ENCODE measurements at places on chromosomes 13 and 19. TPM values are rescaled to one million over a fixed set of nuclear protein-coding genes. Genes with fewer than 3 reads are reported as not detected.

DNA sequence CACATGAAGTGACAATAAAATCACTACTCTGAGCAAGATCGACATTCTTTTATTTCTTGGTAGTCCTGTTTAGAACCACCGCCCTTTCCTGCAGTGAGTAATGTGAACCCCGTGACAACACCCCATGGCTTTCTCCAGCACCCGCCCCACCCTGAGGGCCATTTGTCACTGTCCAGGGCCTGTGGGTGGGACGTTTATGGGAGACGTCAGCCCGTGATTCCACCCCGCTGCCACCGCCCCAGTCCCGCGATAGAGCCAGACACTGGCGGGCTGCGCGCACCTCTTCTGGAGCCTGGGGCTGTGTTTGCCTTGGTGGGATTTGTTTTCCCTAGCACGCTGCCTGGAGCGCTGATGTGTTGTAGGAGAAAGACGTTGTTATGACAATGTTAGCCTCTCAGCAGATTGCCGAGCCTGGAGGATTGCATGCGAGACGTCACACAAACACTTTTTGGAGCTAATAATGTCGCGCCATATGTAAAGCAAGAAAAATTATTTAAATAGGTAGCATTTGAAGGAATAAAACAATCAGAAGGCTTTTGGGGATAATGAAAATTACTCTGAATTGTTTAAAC is 263.7 kb downstream of the TEX29 start:
- DNase-seq: no peak

DNA sequence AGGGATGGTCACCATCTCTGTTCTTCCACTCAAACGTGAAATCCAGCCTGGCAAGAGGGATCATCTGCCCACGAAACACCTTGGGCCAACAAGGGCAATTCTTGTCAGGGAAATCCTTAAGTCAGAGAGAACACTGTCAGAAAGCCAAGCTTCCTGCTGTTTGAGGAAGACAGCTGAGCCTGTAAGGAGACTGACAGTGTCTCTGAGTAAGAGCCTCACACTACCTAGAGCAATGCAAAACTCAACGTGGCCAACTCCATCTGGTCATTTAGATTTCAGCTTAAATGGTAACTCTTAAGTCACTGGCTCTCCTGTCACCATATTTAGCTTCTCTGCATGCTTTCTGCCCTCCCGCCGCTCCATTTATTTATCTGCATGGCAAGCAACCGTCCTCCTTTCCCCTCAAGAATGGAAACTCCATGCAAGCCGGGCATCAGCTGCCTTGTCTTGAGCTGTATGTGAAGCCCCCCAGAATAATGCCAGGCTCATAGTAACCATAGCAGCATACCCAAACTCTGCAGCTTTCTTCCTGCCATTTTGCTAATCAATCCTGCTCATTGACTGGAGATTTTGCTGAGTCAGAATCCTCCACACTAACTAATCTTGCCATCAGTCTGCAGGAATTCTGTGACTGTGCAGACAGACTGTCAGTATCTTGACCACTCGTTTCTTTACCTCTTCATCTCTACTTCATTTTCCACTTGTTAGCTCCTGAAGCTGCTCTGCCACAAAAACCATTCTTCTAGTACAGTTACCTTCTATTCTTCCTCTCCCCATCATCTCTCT is 159.8 kb downstream of the IRS2 start:
- DNase-seq: no peak

DNA sequence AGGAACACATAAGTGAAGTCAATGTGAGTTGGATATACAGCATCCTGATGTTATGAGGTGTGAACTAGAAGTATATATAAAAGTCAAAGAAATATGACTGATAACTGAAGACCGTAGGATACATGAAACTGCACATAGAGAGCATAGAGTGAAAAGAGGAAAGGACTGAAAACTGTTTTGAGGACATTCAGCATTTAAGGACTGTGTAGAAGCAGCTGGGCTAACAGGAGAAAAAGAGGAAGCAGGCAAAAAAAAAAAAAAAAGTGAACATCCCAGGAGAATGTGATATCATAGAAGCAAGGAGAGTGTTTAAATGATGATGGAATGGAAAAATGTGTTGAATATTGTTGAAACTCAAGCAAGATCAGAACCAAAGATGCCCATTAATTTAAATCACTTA is 363.5 kb downstream of the PCDH20 start:
- DNase-seq: no peak

DNA sequence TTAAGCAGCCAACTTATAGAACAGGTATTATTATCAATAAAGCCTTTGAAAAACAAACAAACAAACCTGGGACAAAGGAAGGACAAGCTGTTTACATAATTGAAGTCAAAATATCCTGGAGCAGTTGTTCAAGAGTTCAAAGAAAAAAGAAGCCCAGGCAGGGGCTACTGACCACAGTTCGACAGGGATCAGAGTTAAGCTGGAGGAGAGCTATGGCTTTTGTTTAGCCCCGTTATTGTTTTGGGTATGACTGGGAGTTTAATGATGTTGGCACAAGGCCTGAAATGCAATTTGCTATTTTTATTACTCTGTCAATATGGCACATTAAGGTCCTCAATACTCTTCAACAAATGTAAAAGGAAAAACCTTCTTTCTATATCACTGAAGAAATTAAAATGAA is 624.4 kb upstream of the KLHL1 start:
- no peak for DNase-seq

GRCh38 chr19:35721374-35721773 is 3.6 kb downstream of the KMT2B start:
- DNase-seq: no peak

DNA sequence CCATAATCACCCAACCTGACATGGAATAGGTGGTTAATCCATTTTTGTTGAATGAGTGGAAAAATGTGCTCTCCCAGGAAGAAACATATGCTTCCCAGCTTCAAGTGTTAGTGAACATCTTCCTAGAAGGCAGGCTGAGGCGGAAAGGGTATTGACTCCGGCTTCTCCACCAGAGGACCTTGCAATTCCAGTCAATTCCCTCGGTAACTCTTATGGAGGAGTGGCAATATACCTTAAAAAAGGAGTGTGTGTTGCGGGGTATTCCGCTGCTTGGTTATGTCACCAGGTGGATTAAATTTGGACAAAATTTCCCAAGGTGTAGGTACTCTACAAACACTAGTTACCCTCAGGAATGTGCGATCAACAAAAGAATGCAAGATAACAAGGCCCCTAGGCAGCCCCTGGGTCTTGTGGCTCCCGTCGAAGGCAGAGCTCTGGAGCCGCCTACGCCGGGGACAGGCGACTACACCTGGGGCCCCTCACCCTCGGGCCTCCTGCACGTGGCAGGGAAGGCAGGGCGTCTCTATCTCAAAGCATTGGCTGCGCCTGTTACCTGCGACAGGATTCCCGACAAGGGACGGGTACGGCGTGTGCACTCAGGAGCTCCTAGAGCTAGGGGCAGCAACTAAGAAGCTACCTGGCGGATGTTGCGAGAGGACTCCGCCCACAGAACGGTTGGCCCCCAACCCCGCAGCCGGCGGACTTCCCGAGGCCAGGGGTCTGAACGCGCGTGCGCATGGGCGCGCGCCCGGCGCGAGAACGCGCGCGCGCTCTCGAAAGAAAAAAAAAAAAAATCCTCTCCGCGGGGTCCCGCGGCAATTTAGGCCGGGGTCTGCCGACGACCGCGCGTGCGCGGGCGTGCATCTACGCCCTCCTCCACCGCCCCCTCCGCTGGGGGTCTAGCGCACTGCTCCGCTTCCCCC is at the start of gene WDR87:
Gene WDR87 (minus strand): TSS at position 649 of the 923 bp plus-strand sequence. CDS start 8,355 bp downstream, outside the sequence.
- DNase-seq: peak; percentile 71

- no peak for DNase-seq
Observed at GRCh38 chr13:24261566-24261965, 47.8 kb upstream of the C1QTNF9 start.

- no peak for DNase-seq
Observed at GRCh38 chr19:2207008-2207407, 29.1 kb downstream of the PLEKHJ1 start.

DNA sequence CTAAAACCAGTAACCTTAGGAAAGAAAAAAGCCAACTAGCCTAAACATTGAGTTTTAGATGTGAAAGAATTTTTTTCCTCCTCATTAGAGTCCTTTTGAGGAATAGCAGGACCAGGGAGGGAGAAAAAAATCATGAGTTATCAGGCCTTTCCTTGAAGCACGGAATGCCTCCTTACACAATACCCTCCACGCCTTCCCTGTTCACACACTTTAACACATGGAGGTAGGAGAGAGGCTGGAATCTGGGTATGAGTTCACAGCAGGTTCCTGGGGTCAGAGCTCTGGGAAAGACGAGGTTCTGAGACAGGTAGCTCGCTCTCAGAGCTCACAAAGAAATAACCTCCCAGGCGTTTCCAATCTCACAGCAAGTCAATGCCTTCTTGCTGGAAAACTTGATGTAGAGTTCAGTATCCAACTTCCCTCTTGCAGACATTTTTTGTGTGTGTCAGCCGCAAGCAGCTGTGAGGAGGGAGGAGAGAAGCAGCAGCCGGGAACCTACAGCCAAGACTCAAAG is 716 bp downstream of the ZNF573 start:
- DNase-seq: peak; percentile 56

- peak; percentile 81 for DNase-seq
Observed at GRCh38 chr13:109666656-109667055, 119.7 kb downstream of the IRS2 start.

GRCh38 chr13:29536853-29537252 is 58.6 kb downstream of the SLC7A1 start:
- no peak for DNase-seq

- DNase-seq: peak; percentile 33
Observed at GRCh38 chr19:49133621-49134454, 14.5 kb downstream of the PPFIA3 start.

DNA sequence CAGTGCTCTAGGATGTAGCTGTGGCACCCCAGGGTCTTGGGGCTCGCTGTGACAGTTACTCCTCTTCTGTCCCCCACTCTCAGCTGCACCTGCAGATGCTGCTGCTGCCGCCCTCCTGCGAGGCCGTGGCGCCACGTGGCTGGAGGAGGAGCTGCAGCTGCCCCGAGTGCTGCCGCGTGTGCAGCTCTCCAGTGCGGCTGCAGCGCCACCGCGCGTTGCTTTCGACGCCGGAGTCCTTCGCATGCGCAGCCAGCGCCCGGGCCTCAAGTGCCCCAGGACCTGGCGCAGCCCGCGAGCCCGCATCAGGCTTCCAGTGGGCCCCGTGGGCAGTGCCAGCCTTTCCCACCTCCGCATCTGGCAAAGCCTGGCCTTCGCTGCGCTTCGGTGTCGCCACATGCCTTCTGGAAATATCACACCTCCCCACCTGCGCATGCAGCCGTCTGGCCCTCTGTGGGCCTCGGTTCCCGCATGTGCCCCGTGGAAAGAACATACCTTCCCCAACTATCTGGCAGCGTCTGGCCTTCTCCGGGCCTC is 692 bp upstream of the ZNF580 start:
- DNase-seq: no peak

- DNase-seq: no peak
Observed at GRCh38 chr19:49539192-49539952, 11.6 kb downstream of the RCN3 start.

- DNase-seq: no peak
Observed at GRCh38 chr13:50275392-50276063, 260.3 kb downstream of the KCNRG start.

GRCh38 chr19:4997297-4997696 is 28.4 kb downstream of the KDM4B start:
- DNase-seq: no peak

DNA sequence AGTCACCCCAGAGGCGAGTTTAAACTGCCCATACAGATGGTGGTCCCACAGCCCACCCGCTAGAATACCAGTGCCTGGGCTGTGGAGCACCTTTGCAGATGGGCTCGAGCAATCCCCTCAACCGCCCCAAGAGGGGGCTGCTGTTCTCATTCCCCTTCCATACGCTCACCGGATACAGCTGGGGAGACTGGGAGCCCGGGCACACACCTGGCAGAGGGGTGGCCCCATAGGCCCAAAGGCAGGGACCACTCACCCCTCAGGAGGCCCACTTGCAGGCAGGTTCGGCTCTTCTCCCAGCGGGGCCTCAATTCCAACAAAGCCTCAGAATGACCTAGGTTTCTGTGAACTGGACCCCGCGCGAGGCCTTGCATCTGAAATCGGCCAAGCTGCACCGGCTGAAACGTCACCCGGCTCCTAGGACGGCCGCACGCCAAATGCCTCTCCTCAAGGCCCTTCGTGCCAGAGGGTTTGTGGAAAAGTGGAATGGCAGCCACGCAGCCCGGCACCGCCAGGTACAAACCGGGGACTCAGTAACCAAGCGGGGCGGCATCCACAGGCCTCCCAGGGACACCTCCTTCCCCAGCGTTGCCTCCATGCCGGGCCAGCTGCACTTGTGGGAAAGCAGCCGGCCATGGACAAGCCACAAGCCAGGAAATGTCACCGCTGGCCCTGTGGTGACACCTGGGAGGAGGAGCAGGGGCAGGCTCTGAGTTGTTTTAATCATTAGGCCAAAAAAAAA is 18.7 kb downstream of the MLLT1 start:
- DNase-seq: no peak

- no peak for DNase-seq
Observed at GRCh38 chr19:49333811-49334288, 1.4 kb upstream of the CD37 start.

GRCh38 chr19:13104360-13104847 is 1.7 kb upstream of the LYL1 start:
- no peak for DNase-seq

- DNase-seq: no peak
Observed at GRCh38 chr19:2288818-2289713, 7.1 kb upstream of the PEAK3 start.

GRCh38 chr13:20696073-20696472 is 7.4 kb upstream of the IL17D start:
- no peak for DNase-seq

GRCh38 chr13:98515818-98516465 is 61.0 kb downstream of the STK24 start:
- no peak for DNase-seq

GRCh38 chr19:48183356-48183755 is 12.9 kb downstream of the ZSWIM9 start:
- DNase-seq: no peak

- no peak for DNase-seq
Observed at GRCh38 chr13:72514146-72514545, 213.3 kb downstream of the MZT1 start.

GRCh38 chr19:42275103-42275502 is 6.1 kb downstream of the CIC start:
- no peak for DNase-seq

GRCh38 chr13:84118839-84119409 is 236.7 kb upstream of the SLITRK1 start:
- no peak for DNase-seq

GRCh38 chr19:4744451-4745174 is 21.0 kb upstream of the DPP9 start:
- no peak for DNase-seq

Gene BEST2
- not detected for total RNA-seq

Gene NXNL1
- total RNA-seq: not detected

Gene ZNF699
- total RNA-seq: 2.6 TPM

Gene PCSK4
- total RNA-seq: 27.3 TPM

Gene OR7A5
- not detected for total RNA-seq

Gene NLRP7
- total RNA-seq: 0.25 TPM

Gene LGALS7
- 1.7 TPM for total RNA-seq

Gene PTH2
- total RNA-seq: not detected

Gene KLK12
- total RNA-seq: not detected

Gene RINL
- total RNA-seq: 14.6 TPM

Gene AKAP8
- 39.5 TPM for total RNA-seq

Gene HCN2
- 1.5 TPM for total RNA-seq

Gene MYO1F
- 1.3 TPM for total RNA-seq

Gene LAIR1
- not detected for total RNA-seq

Gene FXYD1
- not detected for total RNA-seq

Gene ANKLE1
- total RNA-seq: 0.65 TPM

Gene GFY
- total RNA-seq: not detected

Gene CDX2
- not detected for total RNA-seq

Gene DCT
- total RNA-seq: not detected

Gene IFNL1
- not detected for total RNA-seq

Gene PLVAP
- not detected for total RNA-seq

Measured in PC-9 (cell line).